ENCODE measurements at places on chromosomes 2 and 18.

DNA sequence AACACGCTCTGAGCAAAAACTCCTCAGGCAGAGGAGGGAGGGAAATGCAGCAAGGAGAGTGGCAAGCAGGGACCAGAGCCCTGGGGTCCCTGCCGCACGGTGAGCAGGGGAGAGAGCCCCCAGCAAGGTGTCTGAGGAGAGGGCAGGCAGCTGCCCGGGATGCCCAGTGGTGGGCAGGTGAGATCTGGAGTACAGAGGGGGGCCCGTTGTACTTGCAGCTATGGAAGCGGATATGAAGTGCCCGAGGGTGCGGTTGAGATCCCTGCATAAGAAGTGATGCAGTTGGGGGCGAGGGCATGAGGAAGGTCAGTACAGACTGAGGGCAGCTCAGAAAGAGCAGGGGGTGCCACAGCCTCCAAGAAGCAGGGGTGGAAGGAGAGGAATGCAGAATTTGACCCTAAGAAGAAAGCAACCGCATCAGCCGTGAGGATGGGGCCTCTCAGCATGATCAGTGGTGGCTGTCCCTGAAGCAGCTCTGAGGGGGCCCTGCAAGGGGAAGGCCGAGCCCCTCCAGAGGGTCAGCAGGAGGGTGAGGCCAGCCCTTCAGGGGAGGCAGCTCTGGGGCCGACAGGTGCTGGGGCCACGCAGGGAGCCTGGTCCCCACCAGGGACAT lies 29.4 kb downstream of the MTERF4 start:
- no peak for DNase-seq

DNA sequence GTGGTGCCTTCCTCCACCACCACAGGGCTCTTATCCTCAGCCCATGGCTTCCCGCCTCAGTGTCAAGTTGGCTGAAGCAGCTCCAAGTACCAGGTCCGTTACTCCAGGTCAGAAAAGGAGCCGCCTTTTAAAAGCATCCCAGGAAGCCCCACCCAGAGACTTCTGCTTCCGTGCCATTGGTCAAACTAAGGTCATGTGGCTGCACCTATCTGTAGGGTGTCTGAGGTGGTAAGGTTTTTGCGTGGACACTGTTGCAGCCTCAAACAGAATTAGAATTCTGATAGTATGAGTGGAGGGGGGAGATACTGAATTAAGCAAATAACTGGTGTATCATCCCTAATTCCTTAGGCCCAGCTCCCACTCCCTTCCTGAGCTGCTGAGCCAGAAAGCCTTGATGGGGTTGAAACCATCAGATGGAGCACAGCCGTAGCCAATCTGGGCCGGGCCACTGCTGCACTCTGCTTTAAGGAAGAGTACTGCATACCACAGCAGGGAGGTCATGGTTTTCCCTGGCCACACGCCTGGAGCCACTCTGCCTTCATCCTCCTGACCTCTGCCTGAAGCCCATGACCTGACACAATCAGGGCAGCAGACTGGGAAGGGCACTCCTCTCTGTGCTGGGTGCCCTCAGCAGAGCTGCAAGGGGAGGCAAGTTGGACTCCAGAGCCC lies 8.4 kb downstream of the TMEM247 start:
- DNase-seq: peak; percentile 32

GRCh38 chr2:236338495-236339184 lies 74.4 kb upstream of the ASB18 start:
- no peak for DNase-seq

DNA sequence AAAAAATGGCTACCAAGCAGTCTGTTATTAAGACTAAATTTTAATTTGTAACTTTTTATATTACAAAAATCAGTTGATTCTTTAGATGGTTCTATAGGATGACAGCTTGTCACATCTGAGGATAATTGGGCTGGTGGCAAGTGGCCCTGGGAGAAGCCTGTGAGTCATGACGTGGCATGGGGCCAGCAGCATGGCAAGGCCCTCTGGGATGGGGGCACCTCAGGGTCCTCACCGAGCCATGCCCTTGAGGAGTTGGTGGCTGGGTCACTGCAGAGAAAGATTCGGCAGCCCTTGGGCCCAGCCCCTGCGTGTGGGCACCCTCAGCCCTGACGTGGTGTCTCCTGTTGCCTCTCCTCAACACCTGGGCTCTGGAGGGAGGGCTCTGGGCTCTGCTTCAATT lies 49.7 kb downstream of the STK25 start:
- no peak for DNase-seq

DNA sequence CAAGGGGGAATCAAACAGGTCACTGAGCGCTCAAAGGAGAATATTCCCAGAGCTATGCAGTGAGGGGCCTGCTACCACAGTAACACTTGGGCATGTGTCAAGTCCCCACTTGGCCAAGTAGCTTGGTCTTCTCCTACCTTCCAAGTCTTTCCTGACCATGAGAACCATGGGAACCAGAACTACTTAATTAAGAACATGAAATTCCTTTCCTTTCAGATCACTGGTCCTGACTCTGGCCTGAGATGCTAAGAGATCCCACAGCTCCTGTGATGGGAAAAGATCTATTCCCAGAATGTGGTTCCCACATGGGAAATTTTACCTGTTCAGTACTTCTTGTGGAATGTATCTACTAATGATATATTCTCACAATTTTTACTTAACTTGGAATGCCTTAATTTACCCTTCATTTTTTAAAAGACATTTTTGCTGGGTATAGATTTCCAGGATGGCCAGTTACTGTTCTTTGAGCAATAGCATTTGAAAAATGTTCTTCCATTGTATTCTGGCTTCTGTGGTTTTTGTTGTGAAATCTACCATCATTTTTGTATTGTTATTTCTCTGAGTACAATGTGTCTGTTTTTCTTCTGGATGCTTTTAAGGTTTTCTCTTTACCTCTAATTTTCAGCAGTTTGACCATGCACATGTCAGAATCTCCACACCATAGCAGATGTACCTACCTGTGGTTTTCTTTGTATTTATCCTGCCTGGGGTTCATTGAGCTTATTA lies 37.9 kb downstream of the KCNIP3 start:
- DNase-seq: no peak

- DNase-seq: no peak
Measured at GRCh38 chr18:9809697-9810096, 76.1 kb upstream of the TXNDC2 start.

DNA sequence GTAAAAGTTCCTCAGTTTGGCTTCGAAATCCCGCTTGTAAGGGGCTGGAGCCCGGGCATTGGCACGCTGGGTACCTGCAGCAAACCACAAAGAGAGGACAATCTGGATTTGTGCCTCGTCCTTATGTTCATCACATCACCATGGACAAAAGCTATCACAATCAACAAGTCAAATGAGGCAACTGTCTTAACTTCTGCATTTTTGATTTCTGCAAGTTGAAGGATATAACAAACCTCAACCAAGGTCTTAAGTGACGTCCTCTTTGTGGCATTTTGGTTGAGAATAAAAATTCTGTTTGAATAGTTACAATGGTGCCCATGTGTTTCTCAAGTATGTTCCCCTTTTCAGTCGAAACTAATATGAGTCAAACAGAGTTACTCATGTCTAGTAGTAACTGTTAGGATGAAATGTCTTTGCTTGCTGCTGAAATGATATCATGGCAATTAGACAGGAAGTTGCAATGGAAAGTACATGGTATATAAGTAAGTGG lies 70.8 kb upstream of the STK17B start:
- no peak for DNase-seq

- DNase-seq: no peak
Measured at GRCh38 chr2:217379807-217380206, 519.9 kb upstream of the TNP1 start.

- no peak for DNase-seq
Measured at GRCh38 chr2:96574364-96574763, 37.8 kb downstream of the ARID5A start.

DNA sequence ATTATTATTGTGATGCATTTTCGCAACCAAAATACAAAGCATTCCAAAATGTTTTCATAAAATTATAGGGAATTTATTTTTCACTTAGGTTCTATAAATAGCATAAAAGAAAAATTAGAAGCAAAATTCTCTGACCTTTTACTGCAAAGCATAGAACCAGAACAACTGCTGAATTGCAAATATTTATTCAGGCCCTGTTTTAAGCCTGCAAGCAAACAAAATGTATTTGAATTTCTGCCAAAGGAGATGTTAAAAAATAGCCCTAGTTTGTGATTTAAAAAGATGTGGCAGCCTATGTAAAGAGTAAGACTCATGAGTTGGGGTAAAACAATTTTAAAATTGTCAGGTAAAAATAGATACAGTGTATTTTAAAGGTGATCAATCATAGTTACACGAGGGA lies 138.1 kb downstream of the KCNJ3 start:
- DNase-seq: no peak

GRCh38 chr2:85001595-85001994 lies 30.6 kb downstream of the KCMF1 start:
- DNase-seq: no peak

DNA sequence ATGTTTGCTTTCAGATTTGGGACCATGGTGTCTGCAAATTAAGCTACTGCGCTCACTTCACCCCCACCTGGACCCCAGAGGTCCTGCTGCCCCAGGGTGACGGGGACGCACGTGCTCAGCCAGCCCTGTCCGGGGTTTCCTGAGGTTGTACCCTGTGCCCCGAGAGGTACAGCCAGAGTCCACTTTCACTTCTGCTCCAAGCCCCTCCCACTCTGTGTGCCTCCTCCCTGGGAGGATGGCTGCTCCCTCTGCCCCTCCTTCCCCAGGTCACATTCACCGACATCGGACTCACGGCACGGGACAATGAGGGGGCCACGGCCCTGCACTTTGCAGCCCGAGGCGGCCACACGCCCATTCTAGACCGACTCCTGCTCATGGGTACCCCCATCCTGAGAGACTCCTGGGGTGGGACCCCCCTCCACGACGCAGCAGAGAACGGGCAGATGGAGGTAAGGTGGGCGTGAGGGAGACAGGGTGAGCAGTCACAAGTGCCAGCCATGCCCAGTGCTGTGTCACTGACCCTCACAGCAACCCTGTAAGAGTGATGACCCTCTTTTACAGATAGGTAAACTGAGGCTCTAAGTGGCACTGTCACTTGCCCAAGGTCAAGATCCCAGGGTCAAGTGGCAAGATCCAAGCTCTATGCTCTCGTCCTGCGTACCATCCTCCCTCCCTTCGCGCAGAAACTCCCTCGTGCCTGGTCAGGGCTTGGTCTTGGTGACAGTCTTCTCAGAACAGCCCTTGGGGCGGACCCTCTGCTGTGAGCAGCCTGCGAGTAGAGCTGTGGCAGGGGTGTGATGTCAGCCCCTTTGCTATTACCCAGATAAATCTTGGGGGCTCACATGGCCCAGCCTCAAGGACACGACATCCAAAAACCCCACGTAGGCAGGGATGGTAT lies 7.6 kb downstream of the ESPNL start:
- no peak for DNase-seq

- DNase-seq: no peak
Measured at GRCh38 chr18:59898609-59899297, 1.0 kb upstream of the PMAIP1 start.

DNA sequence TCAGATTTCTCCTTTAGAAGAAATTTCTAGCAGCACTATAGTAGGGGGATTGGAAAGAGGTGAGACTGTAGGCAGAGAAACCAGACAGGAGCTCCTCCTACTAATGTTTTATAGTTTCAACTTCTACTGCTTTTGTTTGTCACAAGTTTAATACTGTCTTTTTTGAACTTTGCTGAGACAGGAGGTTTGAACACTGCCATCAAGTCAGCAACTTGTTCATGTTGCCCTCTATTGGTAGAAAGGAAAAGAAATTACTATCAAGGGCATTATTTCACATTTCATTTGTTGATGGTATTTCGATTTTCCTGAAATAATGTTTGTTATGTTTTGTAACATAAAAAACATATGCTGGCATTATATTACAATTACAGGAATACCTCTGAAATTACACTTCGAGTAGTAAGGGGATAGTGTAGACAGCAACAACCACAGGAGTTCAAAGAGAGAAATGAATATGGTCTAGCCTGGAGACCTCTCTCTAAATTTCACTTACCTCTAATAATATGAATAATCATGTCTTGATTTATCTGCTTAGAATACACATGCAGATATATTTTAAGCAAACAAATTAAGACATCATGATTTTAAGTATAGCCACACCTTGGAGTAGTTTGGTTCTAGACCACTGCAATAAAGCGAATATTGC lies 12.4 kb upstream of the CCDC88A start:
- no peak for DNase-seq

GRCh38 chr2:10471046-10471571 lies 23.0 kb upstream of the ODC1 start:
- DNase-seq: no peak

DNA sequence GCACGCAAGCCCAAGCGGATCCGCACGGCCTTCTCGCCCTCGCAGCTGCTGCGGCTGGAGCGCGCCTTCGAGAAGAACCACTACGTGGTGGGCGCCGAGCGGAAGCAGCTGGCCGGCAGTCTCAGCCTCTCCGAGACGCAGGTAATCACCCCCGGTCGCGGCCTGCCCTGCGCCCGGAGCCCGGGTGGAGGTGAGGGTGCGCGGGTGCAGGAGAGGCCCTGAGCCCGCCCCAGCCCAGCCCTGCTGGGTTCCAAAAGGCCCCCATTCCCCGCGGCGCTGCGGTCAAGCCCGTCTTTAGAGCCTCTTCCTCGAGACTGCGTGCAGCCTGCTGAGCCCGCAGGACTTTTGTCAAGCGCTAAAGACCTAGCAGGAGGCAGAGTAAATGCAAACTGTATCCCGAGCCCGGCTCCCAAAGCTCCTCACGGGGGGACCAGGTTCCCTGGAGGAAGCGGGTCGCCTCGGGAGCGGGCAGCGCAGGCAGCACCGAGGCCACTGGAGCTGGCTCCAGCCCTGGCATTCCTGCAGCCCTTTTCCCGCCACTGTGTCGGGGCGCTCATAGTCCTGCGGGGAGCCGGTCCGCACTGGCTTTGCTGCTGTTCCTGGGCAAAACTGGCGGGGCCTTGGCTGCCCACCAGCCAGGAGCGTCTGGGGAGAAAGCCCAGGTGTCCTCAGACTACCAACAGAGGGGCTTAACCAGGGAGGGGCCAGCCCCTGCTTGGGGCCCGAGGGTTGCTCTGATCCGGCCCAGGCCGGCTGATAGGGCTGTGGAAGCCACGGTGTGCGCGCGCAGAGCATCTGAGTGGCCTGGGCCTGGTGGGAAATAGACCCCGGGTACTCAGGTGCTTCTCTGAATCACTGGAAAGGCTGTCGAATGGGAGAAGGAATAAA lies 7.3 kb downstream of the EMX1 start:
- DNase-seq: no peak

GRCh38 chr2:20507166-20507692 lies 60.4 kb downstream of the RHOB start:
- DNase-seq: no peak

DNA sequence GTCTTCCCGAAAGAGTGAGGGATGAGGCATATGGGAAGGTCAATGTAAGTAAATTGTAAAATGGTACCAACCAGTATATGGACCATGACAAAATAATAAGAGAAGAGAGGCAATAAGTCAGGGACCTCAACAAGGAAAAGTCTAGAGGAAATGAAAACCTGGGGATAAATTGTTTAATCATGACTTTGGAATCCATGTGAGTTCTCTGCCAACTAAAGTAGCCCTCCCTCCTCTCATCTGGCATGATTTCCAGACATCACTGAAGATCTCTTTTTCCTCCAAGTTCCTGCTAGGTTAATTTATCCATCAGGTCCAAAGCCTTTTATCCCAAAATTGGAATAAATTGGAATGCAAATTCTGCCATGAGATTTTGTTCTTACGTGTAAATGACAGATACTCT lies 417.9 kb downstream of the NRXN1 start:
- no peak for DNase-seq

GRCh38 chr2:62354771-62355561 lies 151.0 kb downstream of the TMEM17 start:
- no peak for DNase-seq

GRCh38 chr2:42470706-42471105 lies 23.1 kb downstream of the KCNG3 start:
- DNase-seq: no peak

Measured in T1000 (cell line).